ENCODE measurements at places on chromosomes 5 and 9. TPM values are rescaled to one million over a fixed set of nuclear protein-coding genes. Genes with fewer than 3 reads are reported as not detected.

GRCh38 chr5:120872297-120872696, 408.2 kb downstream of the PRR16 start:
- DNase-seq = no peak

DNA sequence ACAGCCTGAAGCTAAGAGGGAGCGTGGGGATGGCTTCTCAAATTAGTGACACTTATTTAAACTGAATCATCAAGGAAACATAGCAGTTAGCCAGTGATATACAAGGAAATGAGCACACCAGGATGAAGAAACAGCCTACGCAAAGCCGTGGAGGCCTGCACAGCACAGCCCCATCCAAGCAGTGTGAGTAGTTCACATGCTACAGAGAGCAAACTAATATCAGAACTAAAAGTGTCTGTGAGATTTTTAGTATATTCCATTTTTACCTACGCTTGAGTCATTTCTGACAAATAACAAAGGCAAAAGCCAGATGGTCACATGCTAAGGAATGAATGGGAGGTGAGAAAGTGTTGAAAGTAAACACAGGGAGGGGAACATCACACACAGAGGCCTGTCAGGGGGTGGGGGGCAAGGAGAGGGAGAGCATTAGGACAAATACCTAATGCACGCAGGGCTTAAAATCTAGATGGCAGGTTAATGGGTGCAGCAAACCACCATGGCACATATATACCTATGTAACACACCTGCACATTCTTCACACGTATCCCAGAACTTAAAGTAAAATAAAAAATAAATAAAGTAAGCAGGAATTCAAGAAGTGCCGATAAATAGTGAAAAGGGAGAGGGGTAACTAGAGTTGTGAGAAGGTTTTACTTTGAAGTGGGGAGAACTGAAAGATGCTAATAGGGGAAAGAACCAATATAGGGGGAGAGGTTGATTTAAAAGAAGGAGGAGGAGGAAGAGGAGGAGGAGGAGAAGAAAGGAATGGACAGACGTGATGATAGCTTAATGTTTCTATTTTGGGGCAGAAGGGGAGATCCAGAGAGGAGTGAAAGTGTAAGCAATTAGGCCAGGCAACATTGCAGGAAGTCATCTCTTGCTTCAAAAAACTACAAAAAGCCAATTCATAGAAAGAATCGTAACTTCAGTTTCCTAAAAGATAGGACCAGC, 100.9 kb upstream of the PTGER4 start:
- no peak for DNase-seq

Gene OR1J2
- 0.42 TPM for total RNA-seq

Gene GPX3
- total RNA-seq = 1.2 TPM

GRCh38 chr5:9784231-9784630, 154.1 kb upstream of the TAS2R1 start:
- DNase-seq = no peak

DNA sequence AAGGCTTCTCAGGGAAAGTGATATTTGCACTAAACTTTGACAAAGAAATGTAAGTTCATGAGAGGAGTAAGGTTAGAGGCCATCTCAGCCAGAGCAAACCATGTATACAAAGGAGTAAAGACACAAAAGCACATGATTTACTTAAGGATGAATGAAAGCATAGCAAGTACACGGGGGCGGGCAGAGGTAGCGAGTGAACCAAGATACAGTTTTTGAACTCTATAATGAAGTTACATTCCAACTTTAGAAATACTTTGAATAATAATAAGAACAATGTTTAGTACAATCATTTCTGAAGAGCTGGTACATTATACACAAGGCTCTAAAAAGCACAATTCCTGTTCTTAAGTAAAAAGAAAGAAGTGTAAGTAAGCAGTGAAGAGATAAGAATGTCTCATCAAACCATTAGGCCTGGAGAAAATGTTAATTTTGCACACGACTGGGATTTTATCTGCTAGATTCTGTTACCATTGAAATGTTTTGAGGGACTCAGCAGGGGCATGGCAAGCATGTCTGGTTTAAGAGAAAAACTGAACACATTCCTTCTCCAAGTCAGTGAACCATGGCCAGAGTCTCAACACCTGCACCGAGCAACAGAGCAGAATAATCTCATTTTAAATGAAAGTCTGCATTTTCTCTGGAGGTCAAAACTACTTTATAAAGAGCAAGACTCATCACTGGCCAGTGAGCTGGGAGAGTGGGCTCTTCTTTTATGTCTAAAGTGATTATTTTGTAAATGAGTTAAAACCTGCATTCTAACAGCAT, 147.6 kb upstream of the TRPM3 start:
- DNase-seq = no peak

Gene GMCL2
- not detected for total RNA-seq

Gene ADAMTS19
- not detected for total RNA-seq

Gene SHISAL2B
- total RNA-seq = not detected

DNA sequence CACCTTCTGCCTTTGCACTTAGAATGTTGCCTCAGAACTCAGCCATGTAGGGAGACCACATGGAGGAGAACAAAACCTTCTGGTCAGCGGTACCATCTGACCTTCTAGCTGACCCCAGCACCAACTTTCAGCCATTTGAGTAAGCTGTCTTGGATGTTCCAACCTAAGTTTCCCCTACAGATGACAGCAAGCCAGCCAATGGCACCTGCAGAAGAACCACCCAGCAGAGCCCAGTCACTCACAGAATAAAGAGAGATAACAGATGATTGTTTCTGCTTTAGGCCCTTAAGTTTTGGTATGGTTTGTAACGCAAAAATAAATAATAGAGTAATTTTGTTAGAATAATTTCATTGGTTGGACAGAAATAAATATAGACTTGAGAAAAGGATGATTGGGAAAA, 10.4 kb downstream of the DNAH5 start:
- no peak for DNase-seq

All from CD4-positive, CD25-positive, alpha-beta regulatory T cell (primary cell).